ENCODE measurements at places on chromosomes 6 and 20.

GRCh38 chr20:7790189-7790588 lies 150.1 kb downstream of the HAO1 start:
- DNase-seq, result no peak

- no peak for DNase-seq
Observed at GRCh38 chr6:24922170-24922569, 13.6 kb downstream of the RIPOR2 start.

DNA sequence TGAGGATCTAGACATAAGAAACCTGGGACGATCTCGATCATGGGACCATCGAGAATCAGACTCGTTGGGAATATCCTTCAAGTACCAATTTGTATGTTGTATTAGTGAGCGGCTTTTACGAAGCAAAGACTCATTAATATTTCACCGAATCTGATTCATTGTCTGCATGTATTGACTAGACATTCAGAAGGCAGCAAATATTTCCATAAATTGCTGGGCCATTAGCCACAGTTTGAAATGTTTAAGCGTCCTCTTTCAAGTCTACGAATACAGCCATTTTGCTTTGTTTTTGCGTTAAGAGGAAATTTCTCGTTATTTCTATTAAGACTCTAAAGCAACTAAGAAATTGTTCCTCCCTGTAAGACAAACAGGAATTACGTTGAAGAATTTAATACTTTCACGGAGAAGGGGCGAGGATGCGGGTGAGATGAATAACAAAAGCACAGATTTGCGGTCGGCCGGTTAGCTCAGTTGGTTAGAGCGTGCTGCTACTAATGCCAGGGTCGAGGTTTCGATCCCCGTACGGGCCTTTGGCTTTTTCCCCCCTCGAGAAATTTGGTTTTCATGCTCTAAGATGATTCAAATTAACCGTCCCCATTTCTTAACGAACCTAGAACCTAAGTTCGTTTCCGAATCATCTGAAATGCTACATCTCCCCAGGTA lies 18.5 kb downstream of the POM121L2 start:
- no peak for DNase-seq

DNA sequence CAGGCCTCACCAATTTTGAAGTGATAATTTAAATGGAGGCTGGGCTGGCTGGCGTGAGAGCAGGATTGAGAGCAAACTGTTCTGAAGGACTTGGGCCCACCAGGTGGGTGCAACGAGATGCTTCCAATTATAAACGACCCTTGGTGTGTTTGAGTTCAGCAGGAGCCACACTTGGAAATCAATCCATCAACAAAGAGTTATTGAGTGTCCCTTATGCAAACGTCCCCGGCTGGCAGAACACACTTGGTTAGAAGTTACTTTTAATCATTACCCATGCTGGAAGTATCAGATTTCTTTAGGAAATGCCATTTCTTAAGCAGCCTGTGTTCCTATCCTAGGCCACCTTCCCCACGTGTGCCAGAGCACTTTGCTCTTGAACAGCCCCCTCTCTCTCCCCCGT lies 37.8 kb upstream of the ZNF831 start:
- DNase-seq, result no peak

GRCh38 chr6:21590346-21590745 lies 3.2 kb upstream of the SOX4 start:
- DNase-seq, result no peak

DNA sequence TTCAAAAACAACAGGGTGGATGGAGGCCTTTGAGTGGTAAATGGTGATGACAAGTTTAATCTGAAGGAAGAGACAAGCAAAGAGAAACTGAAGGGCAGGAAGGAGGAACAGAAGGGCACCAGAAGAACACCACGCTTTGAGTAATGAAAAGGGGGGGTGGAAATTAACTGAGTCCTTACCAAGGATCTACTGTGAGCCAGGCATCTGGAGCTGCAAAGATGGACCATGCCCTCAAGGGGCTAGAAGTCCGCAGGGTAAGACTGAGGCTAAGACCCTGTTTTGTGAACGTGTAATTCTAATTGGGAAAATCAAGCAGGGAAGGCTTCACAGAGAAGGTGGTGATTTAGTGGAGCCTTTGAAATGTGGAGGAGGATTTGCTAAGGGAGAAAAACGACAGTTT lies 1.6 kb downstream of the NDRG3 start:
- no peak for DNase-seq

GRCh38 chr20:49395183-49395582 lies 87.3 kb downstream of the KCNB1 start:
- DNase-seq, result no peak

DNA sequence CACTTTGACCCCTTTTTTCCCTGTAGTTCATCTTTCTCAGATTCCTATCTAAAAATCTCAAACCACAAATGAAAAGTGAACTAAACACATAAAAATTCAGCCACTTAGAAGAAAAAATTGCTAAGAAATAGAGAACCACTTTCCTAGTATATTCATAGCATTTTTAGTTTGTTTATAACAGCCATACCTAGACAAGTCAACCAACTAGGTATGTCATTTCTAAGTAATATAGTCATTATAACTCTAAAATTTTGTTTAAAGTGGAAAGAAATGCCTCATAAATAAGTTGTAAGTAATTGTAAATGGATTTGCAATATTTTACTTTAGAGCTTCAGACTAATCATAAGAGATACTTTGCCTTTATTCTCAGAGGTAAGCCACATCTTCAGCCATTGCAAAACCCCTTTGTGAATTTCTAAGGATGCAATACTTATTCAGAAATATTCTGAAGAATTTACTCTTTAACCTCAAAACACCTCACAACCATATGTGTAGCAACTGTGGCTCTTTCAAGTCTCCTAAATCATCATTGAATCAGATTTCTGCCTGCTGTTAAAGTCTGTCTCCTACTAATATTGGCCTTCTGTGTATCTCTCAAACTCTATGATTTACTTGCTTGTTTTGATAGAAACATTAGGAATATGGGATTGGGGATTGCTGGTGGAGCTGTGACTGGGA lies 6.9 kb upstream of the SUMO4 start:
- no peak for DNase-seq

DNA sequence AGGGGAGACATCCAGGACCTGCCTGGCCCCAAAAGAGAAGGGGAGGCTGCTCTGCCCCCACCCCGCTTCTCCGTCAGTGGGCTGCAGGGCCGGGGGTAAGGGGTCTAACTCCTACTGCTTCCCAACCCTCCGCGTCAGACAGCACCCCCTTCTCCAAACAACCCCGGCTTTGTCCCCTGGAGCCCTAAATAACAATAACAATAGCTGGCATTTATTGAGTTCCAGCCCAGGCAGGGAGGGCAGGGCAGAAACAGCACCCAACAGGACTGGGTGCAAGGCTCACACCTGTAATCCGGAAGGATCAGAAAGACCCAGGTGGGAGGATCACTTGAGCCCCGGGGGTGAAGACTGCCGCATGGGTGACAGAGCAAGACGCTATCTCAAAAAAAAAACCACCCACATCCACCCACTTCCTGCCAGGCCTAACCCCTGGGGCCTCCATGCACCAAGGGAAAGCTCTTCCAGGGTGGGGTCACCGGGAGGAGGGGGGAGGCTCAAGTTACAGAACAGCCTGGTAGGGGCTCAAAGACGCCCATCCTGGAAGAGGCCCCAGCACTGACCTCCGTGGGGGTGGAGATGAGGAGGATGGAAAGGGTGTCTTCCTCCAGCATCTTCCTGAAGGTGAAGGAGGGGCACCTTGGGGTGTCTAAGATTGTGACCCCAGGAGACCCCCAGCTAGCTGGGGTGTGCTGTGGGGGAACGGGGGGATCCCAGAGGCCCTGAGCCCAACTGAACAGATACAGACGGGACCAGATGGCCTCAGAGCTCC lies 1.3 kb upstream of the FNDC11 start:
- no peak for DNase-seq

GRCh38 chr6:135231469-135231844 lies 50.3 kb downstream of the MYB start:
- DNase-seq, result no peak

DNA sequence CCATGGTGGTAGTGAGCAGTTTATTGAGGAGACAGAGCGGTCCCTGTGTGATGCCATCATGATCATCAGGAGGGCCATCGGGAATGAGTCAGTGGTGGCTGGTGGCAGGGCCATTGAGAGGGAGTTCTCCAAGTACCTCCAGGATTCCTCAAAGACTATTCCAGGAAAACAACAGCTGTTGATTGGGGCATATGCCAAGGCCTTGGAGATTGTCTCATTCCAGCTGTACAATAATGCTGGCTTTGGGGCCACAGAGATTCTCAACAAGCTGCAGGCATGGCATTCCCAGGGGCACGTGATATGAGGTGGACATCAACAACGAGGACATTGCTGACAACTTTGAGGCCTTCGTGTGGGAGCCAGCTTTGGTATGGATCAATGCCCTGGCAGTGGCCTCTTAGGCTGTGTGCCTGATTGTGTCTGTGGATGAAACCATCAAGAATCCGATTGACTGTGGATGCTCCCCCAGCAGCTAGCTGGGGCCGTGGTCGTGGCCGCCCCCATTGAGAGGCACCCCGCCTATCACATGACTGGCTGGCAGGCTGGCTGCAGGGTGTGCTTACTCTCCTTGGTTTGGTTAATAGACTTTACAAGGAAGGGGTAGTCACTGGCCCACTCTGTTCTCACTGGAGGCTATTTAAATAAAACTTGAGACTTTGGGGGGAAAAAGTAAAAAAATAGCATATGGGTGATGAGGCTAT lies 16.7 kb downstream of the RAET1E start:
- DNase-seq, result no peak

DNA sequence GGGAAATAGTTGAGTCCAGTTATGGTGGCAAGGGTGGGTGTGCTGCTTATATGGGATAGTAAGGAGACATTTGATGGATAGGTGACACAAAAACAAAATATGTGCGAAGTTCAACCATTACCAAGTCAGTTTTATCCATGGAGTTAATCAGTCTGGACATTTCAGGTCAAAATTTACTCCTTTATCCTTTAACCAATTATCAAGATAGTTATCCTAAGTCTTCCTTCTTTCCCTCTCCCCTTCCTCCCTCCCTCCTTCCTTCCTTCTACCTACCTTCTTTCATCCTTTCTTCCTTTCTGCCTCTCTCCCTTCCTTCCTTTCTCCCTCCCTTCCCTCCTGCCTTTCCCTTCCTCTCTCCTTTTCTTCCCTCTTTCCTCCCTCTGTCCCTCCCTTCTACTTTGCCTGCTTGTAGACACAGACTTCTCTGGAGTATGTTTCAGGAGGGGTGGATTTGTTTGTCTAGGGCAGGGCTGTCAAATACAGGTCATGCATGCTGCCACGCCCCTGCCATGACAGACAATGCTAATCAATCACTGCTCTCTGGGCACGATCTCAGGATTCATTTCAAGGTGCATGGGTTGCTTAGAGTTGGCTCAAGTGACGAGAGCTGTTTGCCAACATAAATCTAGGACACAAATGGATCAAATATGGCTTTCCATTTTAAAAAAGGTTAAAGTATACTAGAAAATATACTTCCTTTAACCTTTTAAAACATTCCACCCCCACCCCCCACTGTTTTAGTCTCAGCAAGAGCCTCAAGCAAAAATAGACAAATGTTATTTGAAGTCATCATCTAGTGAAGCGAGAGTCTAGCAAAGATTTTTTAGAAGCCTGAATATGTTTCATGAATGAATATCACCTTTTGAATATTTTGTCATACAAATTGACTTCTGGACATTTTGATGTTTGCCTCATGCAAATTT lies 281.6 kb upstream of the CITED2 start:
- DNase-seq, result no peak

GRCh38 chr6:44219053-44219814 lies 2.5 kb downstream of the MYMX start:
- DNase-seq, result no peak

DNA sequence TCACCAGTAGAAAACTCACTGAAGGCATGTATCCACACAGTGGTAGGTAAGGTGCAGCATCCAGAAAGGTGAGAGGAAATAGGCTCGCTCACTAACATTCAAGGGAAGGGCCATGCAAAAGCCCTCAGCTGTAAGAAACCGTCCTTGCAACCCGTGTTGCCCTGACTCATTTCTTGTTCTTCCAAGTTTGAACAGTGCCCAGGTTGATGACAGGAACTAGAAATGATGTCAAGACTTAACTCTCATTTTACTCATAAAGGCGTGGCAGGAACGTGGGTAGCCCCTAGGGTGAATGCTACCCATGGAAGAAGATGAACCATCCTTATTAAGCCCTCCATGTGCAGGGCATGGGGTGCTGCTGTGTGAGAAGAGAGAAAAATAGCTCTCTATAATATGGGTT lies 187.6 kb downstream of the CD83 start:
- no peak for DNase-seq

GRCh38 chr20:62856931-62857619 lies 4.5 kb downstream of the TCFL5 start:
- no peak for DNase-seq

- DNase-seq, result no peak
Observed at GRCh38 chr6:56556751-56557540, 85.7 kb downstream of the DST start.

DNA sequence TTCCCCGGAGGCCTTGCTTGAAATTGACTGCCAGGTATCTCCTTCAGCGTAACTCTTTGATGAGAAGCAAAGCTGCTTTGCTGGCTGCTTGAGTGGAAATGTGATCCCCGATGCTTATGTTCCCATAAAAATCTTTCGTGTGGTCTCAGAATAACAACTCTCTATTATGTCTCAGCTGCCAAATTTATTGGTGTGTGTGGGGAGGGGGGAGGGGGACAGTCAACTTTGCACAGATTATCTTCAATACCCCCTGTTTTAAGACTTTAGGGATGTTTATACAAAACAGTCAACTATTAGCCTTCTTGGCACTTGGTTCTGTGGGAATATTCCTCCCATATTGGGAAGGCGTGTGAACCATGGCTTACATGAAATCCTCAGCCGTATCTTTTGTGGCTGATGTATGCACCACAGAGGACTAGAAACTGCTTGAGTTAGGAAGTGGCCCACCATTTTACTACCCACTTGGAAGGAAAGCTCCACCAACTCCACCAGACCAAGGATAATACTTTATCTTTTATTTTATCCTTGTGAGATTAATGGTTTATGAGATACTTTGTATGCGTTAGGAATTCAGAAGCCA lies 101.5 kb upstream of the SLC24A3 start:
- DNase-seq, result no peak

DNA sequence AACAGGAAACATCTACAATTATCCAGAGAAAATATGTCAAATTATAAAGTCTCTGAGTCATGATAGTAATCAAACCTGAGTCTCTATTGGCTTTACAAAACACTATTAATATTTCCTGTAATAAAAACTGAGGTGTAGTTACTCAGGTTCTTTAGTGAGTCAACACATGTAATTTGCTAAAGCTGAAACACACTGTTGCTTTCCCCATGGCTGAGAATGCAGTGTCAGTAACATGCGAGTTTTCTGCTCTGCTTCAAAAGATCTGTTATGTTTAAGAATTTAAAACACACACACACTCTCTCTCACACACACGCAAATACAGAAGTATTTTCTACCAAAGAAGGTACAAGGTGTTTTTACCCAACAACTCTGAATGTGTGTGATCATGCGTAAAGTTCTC lies 38.6 kb downstream of the ATXN1 start:
- no peak for DNase-seq

DNA sequence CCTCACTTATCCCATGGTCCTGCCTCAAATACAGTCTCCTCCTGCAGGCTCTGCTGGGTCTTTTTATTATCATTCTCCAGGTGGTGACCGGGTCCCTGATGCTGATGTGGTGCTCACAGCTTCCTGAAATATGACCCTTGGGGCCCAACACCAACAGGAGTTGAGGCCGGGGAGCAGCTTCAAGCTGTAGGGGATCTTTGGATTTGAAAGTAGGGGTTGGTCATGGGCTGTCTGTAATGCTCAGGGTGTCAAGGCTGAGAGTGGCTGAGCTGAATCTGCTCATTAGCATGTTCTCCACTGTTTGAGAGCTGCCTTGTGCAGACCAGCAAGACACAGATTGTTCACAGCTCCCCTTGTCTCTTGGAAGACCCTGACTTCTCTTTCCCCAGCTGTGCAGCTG lies 35.5 kb downstream of the HLA-F start:
- DNase-seq, result no peak

GRCh38 chr6:3800850-3801591 lies 48.2 kb upstream of the FAM50B start:
- DNase-seq, result no peak
